Pons (tissue), 1 donor: ENCODE measurements at places on chromosomes 2 and 18.

GRCh38 chr2:195824478-195824877 lies 167.5 kb downstream of the SLC39A10 start:
- no peak for DNase-seq

DNA sequence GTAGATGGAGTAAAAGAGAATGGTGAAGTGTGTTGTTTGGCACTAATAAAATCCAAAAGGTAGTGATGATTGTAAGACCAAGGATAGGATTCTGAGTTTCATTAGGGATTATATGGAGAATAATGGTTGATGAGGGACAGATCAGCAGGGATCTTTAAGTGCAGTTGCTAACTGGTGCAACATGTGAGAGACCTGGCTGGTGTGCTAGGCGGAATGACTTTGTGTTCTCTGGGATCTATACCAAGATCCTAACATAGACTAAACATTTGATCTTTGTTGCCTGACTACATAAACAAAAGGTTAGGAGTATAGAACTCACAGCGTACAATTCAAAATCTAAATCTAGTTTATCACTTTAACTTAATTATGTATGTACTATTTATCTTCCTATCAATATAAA lies 135.4 kb downstream of the PTRHD1 start:
- DNase-seq, result no peak

- no peak for DNase-seq
These were observed 23.3 kb downstream of the EDAR start for GRCh38 chr2:108965540-108966289.

- no peak for DNase-seq
These were observed 84.7 kb downstream of the FAM161A start for GRCh38 chr2:61769093-61769675.

GRCh38 chr2:163600801-163601200 lies 135.0 kb downstream of the FIGN start:
- DNase-seq, result no peak

DNA sequence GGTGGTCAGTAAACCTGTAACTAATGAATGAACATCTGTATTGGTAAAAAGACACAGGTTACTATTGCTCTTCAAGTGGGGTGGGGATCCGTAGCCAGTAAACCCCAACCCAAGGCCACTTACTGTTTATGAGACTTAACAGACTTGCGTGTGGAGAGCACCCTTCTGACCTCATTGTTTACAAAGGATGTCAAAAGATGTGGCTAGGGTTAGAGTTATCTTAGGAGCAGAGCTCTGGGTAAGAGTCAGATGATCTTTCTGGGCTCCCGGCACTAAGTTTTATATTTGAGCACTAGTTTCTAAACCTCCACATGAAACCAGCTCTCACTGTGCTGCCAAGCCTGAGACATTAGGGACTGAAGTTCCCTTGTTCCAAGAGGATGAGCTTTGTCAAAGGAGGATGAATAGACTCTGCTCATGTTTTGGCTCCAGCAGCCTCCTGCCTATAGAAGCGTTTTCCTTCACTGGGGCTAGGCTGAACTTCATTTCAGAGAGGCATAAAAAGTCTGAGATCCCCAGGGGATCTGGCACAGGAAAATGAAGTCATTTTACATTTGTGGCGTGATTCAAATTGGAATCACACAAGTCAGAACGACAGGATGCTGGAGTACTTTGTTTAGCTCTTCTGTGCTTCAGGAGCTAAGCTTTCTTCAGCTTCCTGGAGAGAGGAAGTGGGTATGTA lies 403.1 kb upstream of the TRIB2 start:
- peak; percentile 62 for DNase-seq

DNA sequence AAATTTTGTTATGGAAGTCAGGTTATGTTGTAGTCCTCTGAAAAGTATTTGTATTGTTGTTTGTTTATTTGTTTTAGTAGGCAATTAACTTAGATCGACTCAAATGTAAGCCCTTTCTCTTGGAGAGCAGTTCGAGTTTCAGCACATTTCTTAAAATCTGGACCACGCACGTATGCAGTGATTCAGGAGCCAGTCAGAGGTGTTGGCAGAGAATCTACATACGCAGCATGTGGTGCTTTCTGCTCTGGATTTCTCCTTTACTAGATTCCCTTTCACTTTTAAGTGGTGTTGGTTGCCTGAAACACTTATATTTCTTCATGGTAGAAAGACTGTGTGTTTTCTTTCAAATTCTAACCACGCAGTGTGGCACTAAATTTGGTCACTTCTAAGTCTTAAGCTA lies 773.9 kb upstream of the LRATD1 start:
- DNase-seq, result no peak

DNA sequence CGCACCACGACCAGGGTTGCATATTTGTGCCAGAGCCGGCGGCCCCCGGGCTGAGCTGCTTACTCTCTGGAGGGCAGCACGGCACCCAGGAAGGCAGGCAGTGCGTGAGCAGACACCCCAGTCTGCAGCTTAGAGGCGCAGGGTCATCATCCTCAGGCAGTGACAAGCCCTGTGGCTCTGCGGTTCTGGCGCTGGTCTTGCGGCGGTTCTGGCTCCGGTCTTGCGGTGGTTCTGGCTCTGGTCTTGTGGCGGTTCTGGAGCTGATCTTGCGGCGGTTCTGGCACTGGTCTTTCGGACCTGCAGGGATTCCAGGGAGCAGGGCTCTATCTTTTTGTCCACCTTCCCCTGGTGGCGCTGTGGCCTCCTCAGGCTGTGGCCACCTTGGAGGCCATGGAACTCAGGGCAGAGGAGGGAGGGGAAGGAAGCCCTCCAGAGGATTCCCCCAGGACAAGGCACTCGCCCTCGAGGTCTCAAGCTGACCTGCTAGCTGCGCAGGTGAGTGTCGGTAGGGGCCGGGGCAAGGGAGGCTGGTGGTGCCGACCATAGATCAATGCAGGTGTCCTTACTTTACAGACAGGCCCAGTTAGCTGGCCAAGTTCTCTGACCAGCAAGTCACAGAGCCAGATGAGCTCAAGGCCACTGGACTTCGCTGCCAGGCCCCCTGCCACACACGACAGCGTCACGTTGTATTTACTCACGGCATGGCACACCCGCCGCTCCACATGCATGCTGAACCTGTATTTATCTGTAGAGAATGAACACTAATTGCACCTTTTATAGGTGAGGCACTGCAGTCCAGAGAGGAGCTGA lies 14.9 kb downstream of the ESPNL start:
- no peak for DNase-seq

GRCh38 chr2:67096886-67097285 lies 300.2 kb upstream of the ETAA1 start:
- no peak for DNase-seq

- peak; percentile 79 for DNase-seq
These were observed 22.2 kb upstream of the ITSN2 start for GRCh38 chr2:24382363-24383073.

DNA sequence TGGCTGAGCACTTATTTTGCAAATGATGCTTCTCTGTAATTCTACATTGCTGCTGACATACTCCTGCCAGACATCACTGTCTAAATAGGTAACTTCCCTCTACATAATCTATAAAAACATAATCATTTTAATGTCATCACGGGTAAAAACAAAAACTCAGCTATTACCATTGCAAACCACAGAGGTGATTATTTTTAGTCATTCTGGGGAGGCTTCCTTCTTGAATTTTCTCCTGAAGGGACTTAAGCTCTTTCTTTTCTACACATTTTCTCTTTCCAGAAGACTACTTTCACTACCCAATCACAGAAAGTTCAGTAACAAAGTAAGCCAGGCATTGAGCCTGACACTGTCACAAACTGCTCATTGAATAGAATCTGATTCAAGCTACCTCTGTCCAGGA lies 40.4 kb upstream of the NFU1 start:
- DNase-seq, result no peak

GRCh38 chr2:112048887-112049286 lies 6.2 kb upstream of the TMEM87B start:
- DNase-seq, result peak; percentile 88

DNA sequence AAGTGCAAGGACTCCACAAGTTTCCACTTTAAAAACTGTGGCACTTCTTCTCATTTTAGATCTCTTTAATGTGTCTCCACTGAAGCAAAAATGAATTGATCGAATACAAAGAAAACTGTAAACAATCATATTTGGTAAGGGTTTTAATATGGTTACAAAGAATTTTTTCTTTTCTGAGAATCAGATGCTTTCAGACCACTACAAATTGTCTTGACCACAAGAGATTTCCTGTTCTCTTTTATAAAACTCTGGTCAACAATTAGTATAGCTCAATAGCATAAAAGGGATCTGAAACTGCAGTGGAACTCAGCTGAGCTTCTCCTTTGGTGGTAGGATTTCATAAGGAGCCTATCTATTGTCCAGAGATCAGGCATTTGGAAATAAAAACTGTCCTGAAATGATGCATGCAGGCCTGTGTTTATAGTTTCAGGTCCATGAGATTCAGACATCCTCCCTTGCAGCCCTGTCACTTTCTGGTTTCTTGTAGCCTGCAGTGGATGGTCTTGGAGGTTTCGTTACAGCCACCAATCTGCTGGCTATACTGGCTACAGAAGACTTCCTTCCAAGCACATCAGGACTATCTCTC lies 120.0 kb downstream of the DOCK10 start:
- peak; percentile 83 for DNase-seq

DNA sequence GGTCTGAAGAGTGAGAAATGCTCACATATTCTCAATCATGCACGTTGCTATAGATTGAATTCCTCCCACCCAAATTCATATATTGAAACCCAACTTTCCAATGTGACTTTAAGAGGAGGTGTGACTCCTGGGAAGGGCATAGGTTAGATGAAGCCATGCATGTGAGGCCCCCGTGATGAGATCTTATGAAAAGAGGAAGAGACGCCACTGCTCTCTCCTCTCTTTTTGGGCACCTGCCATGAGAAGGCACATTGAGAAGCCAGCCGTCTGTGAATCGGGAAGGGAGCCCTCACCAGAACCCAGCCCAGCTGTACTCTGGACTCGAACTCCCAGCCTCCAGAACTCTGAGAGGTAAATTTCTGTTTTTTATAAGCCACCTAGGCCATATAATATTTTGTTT lies 842.6 kb upstream of the SALL3 start:
- peak; percentile 80 for DNase-seq

- no peak for DNase-seq
These were observed 27.7 kb downstream of the B3GNT7 start for GRCh38 chr2:231423176-231423575.

- DNase-seq, result no peak
These were observed 125.8 kb upstream of the MYO3B start for GRCh38 chr2:170052151-170052550.

- DNase-seq, result peak; percentile 75
These were observed 97.2 kb downstream of the AGPS start for GRCh38 chr2:177489719-177490301.

GRCh38 chr2:100755441-100755840 lies 64.5 kb upstream of the NPAS2 start:
- DNase-seq, result no peak

DNA sequence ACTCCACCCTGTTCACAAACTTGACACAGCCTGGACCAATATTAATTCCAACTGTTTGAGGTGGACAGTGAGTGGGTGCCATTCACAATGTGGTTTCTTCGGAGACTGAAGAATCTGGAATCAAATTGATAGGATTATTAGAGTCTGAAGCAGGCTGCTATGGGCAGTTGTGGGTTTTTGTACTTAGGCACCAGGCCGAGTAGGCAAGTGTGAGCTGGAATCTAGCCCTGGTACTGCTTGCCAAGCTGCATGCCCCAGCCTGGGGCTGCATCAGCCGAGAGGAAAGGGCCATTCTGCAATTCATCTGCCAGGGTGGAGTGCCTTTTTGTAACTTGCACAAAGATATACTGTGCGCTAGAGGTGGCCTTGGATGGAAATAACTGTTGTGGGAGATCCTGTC lies 654.7 kb upstream of the FANCL start:
- no peak for DNase-seq

GRCh38 chr2:238645716-238646115 lies 202.2 kb upstream of the TWIST2 start:
- no peak for DNase-seq

- no peak for DNase-seq
These were observed 253.1 kb downstream of the DYM start for GRCh38 chr18:49207361-49207760.
